ENCODE measurements at places on chromosomes 1 and 21. TPM values are rescaled to one million over a fixed set of nuclear protein-coding genes. Genes with fewer than 3 reads are reported as not detected.

Gene NDUFS5
- total RNA-seq, result 409 TPM

Gene BATF3
- 9.0 TPM for total RNA-seq

Gene TMEM61
- not detected for total RNA-seq

Gene CYP4A11
- total RNA-seq, result 0.30 TPM

Gene FAM177B
- 1.0 TPM for total RNA-seq

Gene WNT3A
- not detected for total RNA-seq

Gene DCAF8
- 164 TPM for total RNA-seq

Gene SMPDL3B
- total RNA-seq, result not detected

Gene RIMKLA
- 2.2 TPM for total RNA-seq

Gene TNFSF4
- total RNA-seq, result 5.1 TPM

Gene TMEM52
- not detected for total RNA-seq

Gene SPRR2E
- not detected for total RNA-seq

Gene SLC9C2
- not detected for total RNA-seq

Gene KRTAP19-3
- not detected for total RNA-seq

GRCh38 chr1:87435484-87435883 lies 106.8 kb downstream of the LMO4 start:
- H3K27me3 ChIP-seq, result no peaks in the 10 kb centered on the region
- H3K36me3 ChIP-seq, result no peaks in the 10 kb centered on the region

GRCh38 chr1:229648406-229648805 lies 22.4 kb downstream of the URB2 start:
- no peaks in the 10 kb centered on the region for H3K36me3 ChIP-seq
- no peak overlapping the region for H3K27ac ChIP-seq
- no peak overlapping the region for H3K4me3 ChIP-seq

GRCh38 chr21:21010698-21011097 lies 12.5 kb downstream of the NCAM2 start:
- no peaks in the 10 kb centered on the region for H3K36me3 ChIP-seq
- no peak for DNase-seq
- no peak overlapping the region for H3K4me3 ChIP-seq
- no peaks in the 10 kb centered on the region for H3K4me1 ChIP-seq

GRCh38 chr1:166738140-166738539 lies 101.1 kb upstream of the POGK start:
- H3K4me1 ChIP-seq, result no peaks in the 10 kb centered on the region
- no peaks in the 10 kb centered on the region for H3K27me3 ChIP-seq
- DNase-seq, result no peak

- peaks cover 23% of the 10 kb centered on the region for H3K4me1 ChIP-seq
- H3K27ac ChIP-seq, result peak overlapping the region; percentile 83
- no peaks in the 10 kb centered on the region for H3K27me3 ChIP-seq
- H3K36me3 ChIP-seq, result no peaks in the 10 kb centered on the region
- DNase-seq, result peak; percentile 4
These were observed 6.3 kb downstream of the CDKN2C start for GRCh38 chr1:50976111-50976889.

DNA sequence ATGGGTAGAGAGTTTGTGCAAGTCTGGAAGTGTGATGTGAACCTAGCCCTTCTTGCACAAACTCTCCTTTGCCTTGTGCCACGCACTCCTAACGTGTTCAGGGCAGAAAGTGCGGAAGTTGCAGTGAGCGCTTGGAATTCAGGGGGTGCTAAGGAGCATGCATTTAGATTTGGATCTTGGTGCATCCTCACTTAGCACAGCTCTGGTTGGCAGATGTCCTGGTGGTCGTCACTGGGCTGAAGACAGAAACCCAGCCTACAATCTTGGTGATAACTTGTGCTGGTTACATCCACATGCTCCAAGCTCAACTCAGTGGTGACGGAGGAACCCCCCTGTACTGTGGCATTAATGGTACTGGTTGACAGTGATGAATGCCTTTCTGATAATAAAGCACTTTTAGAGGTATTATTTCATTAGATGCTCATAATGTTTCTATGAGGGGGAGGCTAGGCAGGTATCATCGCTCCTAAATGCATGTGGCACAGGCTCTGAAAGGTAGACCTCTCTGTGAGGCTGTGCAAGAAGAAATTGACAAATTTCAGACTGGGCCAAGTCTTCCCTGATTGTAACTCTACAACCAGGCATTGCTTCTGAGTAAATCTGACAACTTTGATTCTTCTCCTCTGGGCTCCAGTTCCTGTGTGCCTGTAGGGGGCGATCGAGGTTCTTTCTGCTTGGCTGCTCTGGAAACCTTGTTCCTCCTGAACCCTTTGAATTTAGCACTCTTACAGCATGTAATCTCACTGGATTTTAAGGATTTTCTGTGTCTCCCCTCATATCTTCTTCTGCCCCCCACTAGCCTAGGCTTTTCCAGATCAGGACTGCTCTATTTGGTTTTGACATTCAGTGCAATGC lies 40.6 kb downstream of the MAPKAPK2 start:
- H3K27me3 ChIP-seq, result no peaks in the 10 kb centered on the region
- peaks cover 20% of the 10 kb centered on the region for H3K36me3 ChIP-seq
- no peak for DNase-seq
- H3K4me1 ChIP-seq, result peaks cover 22% of the 10 kb centered on the region

GRCh38 chr21:26840201-26840600 lies 5.0 kb downstream of the ADAMTS1 start:
- no peaks in the 10 kb centered on the region for H3K4me1 ChIP-seq
- DNase-seq, result no peak

DNA sequence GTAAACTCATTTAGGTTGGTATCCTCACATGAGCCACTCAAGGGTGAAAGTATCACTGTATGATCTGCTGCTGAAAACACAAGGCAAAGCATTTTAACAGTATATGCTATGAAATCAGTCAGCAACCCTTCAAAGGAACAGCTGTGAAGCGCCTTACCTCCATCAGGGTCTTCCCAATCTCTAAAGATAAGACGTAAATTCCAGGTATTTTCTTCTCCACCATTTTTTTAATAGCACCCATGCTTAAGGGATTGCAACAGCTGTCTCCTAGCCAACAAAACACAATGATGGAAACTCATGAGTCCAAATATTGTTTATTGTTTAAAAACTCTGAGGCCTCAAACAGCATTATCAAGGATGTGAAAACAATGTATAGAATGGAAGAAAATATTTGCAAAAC lies 4.8 kb downstream of the PPT1 start:
- no peak for DNase-seq
- no peak overlapping the region for H3K27ac ChIP-seq
- no peak overlapping the region for H3K4me3 ChIP-seq
- no peaks in the 10 kb centered on the region for H3K27me3 ChIP-seq

DNA sequence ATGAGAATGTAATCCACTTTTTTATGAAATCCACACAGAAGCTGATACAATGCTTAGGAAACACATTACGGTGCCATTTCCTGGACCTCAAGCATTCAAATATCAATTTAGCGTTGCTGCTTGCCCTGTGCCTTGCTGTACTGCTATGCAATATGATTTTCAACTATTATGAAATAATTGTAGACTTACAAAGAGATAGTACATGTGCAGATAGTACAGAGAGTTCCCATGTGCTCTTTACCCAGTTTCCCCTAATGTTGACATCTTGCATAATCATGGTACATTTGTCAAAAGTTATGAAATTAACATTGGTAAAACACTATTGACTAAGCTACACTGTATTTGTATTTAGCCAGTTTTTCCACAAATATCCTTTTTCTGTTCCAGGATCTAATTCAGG lies 37.7 kb upstream of the PTBP2 start:
- no peaks in the 10 kb centered on the region for H3K36me3 ChIP-seq
- DNase-seq, result no peak
- no peaks in the 10 kb centered on the region for H3K27me3 ChIP-seq
- no peak overlapping the region for H3K4me3 ChIP-seq
- H3K27ac ChIP-seq, result no peak overlapping the region

DNA sequence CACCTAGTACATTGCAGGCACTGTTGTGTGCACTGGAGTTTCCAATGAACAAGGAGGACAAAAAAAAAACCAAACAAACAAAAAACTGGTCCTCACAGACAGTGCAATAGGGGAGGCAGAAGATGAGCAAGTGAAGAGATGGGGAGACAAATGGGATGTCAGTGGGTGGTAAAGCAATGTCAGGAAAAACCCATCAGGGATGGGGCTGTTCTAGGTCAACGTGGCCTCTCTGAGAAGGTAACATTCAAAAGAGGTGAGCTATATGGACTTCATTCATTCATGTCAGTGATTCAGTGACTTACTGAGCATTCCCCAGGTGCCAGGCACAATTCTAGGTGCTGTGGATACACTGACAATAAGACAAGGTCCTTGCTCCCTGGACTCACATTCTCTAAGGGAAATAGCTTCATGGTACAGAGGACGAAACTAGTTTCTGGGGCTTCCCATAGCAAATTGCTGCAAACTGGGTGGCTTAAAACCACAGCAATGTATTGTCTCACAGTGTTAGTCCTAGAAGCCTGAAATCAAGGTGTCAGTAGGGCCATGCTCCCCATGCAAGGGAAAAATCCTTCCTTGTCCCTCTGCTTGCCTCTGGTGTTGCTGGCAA lies 140.5 kb upstream of the KLHDC7A start:
- no peak overlapping the region for H3K27ac ChIP-seq
- DNase-seq, result no peak
- no peaks in the 10 kb centered on the region for H3K27me3 ChIP-seq
- no peaks in the 10 kb centered on the region for H3K4me1 ChIP-seq
- H3K4me3 ChIP-seq, result no peak overlapping the region

DNA sequence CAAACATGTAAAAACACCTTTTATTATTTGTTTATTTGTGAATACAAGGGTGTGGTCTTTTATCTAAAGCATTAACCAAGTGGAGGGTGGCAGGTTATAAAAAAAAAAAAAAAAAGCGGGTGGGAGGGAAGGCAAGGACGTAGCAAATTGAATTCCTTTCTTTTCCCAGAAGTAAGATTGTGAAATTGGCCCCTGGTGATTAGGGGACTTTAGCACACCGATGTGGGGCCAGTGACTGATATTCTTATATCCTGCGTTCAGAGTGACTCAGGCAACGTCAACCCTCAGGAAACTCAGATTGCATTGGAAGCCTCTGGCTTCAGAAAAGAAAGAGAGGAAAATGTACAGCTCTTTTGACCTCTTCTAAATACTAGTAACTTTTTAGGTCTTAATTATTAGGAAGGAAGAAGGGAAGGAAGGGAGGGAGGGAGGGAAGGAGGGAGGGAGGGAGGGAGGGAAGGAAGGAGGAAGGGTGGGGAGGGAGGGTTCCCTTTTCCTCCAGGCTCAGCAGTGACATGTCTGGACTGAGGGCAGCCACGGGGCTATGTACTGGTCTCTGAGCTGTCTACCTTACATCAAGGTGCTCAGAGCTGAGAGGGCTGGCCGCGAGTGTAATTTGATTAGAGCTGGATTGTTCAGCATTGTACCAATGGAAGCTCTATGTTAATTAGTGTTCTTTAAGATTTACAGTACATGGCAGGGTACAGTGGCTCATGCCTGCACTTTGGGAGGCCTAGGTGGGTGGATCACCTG lies 30.2 kb downstream of the EVA1C start:
- no peaks in the 10 kb centered on the region for H3K4me1 ChIP-seq
- no peak overlapping the region for H3K4me3 ChIP-seq
- H3K36me3 ChIP-seq, result peaks cover 29% of the 10 kb centered on the region
- no peaks in the 10 kb centered on the region for H3K27me3 ChIP-seq

DNA sequence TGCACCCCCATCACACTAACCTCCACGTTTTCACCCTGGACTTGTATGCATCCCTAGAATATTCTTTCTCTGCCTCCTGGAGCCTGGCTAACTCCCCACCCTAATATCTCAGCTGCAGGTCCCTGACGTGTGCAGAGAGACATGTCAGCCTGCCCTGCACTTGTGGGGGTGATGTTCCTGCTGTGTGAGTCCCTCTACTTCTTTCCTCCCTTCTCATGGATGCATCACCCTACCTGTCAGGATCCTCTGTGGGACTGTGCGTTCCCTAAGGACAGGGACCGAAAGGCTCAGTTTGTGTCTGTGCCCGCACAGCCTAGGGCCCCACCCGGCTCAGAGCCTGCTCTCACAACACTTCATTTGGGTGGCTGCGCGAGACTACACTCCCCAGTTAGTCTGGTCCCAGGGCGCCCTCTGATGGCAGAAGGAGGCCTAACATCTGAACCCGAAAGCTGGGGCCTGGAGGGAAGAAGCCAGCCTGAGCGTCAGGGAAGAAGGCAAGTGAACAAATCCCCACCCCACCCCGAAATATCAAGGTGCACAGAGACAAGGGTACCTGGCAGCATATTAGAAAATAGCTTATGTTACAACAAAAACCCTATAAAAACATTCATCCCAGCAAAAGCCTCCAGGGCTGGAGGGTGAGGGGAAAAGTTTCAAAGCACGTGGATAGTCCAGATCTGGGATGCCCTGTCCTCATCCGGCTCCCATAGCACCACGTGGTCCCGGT lies 3.7 kb downstream of the CD52 start:
- H3K4me3 ChIP-seq, result no peak overlapping the region
- H3K27me3 ChIP-seq, result peaks cover 5% of the 10 kb centered on the region
- no peaks in the 10 kb centered on the region for H3K4me1 ChIP-seq
- no peak overlapping the region for H3K27ac ChIP-seq

DNA sequence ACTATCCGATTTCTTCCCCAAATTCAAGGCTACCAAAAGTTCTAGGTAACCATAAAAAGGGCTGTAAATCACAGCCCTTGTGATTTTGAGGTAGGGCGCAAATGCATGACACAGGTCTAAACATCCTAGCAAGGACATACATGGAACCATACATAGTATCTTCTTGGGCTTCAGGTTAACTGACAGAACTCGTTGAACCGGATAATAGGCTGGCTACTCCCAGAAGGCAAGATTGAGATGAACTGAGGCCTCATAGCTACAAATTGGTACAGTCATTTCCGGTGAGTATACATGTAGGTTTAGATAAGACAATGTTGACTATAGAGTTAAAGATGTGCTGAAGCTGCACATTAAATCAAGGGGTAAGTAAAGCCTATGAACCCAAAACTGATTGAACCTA lies 27.3 kb upstream of the TP53BP2 start:
- H3K36me3 ChIP-seq, result no peaks in the 10 kb centered on the region
- H3K27me3 ChIP-seq, result no peaks in the 10 kb centered on the region
- no peak overlapping the region for H3K27ac ChIP-seq
- no peak overlapping the region for H3K4me3 ChIP-seq
- DNase-seq, result no peak

DNA sequence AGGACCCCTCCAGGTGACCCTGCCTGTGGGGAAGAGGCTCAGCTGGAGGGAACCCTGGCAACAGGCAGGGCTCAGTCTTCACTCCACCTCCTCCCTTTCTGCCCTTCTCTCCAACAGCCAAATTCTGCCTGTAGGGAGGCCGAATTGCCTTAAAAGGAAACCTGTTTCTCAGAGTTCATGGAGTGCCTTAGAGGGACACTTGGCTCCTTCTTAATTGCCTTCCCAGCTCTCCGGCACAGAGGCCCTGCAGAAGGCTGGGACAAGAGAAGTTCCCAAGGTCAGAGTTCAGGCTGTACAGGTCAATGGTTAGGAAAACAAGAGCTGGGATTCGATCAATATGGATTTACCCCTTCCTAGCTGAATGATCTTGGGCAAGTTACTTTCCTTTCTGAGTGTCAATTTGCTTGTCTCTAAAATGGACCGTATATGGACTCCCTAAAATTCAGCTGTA lies 6.2 kb downstream of the CSRP1 start:
- DNase-seq, result peak; percentile 56
- H3K4me3 ChIP-seq, result peak overlapping the region; percentile 11
- H3K36me3 ChIP-seq, result peaks cover under 1% of the 10 kb centered on the region
- peaks cover 98% of the 10 kb centered on the region for H3K4me1 ChIP-seq

- DNase-seq, result no peak
- peaks cover 24% of the 10 kb centered on the region for H3K4me1 ChIP-seq
- no peak overlapping the region for H3K4me3 ChIP-seq
- H3K27ac ChIP-seq, result no peak overlapping the region
- no peaks in the 10 kb centered on the region for H3K27me3 ChIP-seq
- H3K36me3 ChIP-seq, result no peaks in the 10 kb centered on the region
These were observed 34.6 kb upstream of the HIVEP3 start for GRCh38 chr1:41953291-41953690.

- H3K27ac ChIP-seq, result no peak overlapping the region
- H3K36me3 ChIP-seq, result no peaks in the 10 kb centered on the region
- no peaks in the 10 kb centered on the region for H3K4me1 ChIP-seq
- DNase-seq, result no peak
- no peaks in the 10 kb centered on the region for H3K27me3 ChIP-seq
These were observed 225.5 kb upstream of the ADAMTS5 start for GRCh38 chr21:27192281-27192949.

All from tibial nerve (tissue), 4 donors.